ENCODE measurements at places on chromosomes 16 and 17.

DNA sequence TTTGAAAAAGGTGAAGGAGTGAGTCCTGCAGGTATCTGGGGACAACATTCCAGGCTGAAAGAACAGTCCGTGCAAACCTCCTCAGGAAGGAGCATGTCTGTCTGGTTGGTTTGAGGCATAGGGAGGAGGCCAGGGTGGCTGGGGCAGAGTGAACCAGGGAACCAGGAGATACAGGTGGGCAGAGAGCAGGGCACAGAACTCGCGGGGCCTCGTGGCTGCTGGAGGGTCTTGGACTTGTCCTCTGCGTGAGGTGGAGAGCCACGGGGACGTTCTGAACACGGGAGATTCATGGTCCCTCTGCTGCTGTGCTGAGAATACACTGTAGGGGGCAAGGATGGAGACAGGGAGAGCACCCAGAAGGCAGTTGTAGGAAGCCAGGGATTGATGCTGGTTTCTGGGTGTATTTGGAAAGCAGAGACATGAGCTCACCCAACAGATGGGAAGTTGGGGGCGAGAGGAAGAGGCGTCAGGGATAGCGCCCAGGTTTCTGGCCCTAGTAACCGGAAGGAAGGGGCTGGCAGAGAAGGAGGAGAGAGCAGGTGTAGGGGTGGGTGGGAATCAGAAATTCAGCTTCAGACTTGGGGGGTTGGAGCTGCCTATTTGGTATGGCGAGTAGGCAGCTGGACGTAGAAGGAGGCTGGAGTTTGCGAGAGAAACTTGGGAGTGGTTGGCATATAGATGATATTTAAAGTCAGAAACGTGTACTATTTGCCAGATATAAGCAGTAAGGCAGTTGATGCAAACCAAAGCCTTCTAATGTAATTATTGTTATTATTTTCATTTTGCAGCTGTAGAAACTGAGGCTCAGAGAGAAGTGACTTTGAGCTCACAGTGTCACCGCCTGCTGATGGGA is at the start of gene CCL17:
CCL17 (plus strand) TSS at position 803 of the 853 bp plus-strand sequence. CDS start 9,166 bp downstream, outside the sequence.
- DNase-seq: no peak

DNA sequence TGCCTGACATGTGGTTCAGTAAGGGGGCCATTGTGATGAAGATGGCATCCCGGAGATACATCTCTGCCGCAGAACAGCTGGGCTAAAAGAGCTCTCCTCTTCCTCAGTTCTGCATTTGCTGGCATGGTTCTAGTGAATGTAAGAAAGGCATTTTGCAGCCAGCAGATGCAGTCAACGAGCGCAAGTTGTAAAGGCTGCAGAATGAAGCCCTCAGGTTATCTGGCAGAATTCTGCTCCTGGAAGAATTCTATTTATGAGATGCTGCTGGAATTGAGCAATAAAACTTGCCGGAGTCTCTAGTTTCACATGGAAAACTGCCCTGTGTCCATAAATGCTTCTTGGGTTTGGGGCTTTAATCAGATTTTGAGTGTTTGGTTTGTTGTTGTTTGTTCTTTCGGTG is 176.8 kb upstream of the HSBP1 start:
- DNase-seq: no peak

DNA sequence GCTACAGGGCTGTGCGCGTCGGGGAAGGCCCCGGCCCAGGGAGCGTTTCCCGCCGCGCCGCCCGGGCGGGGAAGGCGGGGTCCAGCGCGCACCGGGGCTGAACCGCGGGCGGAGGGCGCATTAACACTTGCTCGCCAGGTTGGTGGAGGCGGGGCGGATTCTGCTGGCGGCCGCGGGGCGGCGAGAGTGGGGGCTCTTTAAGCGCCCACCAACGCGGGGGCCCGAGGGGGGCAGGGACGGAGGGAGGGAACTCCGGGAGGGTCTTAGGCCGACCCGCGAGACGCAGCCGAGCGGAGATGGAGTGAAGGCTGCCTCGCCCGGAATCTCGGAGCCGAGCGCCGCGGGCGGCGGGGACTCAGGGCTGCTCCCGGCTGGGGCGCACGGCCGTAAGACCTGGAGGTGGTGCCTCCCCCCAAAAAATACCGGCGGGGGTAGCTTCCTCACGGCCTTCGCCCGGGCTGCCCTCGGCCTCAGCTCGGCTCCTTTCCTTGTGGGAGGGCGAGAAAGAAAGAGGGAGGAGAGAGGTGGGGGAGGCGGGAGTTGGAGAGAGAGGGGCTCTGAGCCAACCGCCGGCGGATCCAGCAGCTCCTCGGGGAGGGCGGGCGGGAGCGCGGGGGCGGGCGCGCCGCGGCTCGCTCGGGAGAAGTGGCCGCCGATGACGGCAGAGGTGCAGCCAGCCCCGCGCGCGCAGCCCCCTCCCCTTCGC is 415 bp upstream of the FOXF1 start:
- DNase-seq: no peak

DNA sequence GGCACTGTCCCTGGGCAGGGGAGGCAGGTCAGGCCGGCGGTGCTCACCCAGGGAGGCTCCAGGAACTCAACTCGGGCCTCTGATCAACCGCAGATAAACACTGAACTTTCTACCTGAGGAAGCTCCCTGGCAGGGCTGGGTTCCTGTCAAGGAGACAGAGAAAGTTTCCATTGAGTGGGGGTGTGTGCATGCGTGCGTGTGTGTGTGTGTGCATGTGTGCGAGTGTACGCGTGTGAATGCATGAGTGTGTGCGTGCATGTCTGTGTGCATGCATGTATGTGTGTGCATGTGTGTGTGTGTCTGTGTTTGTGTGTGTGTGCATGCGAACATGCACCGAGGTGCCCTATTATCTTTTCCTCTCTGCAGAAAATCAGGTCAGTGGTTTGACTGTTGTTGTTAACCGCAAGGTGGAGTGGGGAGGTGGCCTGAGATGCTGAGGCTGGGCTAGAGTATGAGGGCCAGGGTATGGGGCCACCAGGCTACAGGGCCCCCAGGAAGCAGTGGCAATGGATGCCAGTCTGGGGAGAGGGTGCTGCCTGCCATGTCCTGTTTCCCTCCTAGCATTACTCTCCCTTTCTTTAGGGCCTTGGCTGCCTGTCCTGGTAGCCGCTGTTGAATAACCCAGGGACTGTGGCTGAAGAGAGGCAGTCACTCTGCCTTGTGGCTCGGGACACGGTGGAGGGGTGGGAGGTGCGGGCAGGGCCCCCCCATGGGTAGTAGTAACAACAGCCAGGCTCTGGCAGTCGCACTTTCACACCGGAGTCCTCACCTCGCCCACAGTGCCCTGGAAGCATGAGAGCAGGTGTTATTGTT is 24.0 kb downstream of the CCR7 start:
- no peak for DNase-seq

DNA sequence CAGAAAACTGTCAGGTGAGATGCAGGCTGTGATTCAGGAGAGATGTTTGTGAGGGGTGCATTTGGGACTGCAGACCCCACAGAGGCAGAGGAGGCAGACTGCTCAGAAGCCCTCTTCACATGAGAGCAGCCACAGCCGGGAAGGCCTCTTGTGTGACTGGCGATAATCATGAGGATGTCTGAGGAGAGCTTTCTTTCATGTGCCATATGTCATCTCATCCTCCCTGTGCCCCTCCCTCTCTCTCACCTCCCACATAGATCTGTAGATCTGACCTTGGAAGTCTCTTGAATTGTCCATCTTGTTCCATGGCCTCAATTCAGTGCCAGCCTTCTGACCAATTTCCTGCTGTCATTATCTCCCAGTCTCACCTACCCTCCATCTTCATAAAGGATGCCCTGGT is 50.5 kb downstream of the EPN2 start:
- no peak for DNase-seq

GRCh38 chr16:49856672-49857330 is 889 bp upstream of the ZNF423 start:
- DNase-seq: no peak

DNA sequence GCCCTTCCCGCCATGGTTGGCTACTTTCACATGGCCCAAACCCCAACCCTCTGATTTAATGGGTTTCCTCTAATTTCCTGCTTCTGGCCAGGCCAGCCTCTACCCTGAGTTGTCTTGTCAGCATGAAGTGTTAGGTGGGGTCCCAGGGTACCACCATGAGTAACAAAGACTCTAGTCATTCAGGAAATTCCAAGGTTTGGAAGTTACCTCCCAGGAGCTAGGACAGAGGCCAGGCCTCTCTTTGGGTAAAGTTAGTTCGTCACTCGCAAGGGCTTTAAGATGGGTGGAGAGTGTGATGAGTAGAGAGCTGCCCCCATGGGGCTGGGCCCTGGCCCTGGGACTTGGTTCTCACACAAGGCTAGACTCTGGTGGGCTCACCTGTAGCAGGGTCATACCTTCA is 54.6 kb downstream of the PLD6 start:
- no peak for DNase-seq

DNA sequence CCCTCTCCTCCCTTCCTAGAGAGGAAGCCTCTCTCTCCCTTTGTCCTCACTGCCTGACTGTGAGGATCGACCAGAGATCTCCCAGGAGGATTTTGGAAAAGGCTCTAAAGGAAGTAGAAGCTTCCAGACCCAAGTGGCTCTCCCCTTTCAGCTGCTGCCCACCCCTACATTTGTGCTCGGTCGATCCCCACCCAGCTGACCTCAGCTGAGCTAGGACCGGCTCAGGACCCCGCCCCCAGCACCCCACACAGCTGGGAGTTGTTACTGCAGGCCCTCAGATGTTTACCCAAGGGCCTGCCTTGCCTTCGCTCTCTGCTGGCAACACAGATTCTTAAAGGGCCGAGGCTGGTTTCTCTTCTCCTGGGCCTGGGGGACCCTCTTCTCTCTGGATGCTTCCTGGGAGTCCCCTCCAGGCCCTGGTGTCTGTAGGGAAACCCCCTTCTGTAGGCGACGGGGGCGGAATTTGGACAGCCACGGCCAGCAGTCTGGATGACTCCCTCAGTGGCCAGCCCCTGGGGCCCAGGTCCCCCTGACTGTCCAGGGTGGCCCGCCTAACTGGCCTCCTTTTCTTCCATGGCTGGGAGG is 26.9 kb upstream of the TIMP2 start:
- no peak for DNase-seq

DNA sequence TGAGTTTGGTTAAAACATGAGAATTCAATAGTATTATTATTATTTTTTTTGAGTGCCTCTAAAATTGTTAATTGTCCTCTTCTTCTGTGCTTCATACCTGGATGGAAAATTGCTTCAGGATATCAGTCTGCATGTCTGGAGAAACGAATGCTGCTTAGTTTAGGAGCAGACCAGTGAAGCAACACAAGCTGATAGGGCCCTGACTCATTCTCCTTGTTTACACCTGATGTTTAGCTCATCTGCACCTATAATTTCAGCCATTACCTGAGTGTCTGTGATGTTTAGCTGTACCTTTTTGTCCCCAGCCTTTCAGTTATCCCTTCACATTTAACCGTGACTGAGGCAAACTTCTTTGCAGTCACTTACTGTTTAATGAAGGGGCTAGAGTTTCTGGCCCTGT is 14.8 kb downstream of the SNTB2 start:
- no peak for DNase-seq

DNA sequence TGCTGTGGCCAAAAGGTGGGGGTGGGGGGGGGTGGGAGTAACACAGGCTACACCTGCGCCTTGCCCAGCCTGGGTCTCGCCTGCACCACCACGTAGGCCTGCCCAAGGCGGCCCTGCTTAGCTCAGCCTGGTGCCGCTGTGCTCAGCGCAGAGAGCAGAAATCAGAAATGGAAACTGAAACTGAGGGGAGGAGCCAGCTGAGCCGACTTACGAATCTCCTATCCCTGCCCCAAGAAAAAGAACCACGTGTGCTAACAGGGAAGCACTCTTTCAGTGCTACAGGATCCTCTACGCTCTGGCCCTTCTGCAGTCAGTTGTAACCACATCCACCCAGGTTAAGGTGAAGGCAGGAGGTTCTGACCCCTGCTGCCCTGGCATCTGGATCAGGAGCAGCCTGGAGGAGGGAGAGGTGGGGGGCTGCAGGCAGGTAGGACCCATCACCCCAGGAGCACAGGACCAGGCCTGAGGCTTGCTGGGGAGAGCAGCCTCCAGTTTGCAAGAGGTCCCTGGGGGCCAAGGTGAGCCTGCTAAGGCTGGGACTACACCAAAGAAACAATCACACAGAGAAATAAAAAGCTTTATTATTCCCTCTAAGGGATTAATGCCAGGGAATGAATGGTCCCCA is at the start of gene DHX58:
DHX58 (minus strand) TSS at position 163 of the 625 bp plus-strand sequence. CDS start 822 bp downstream, outside the sequence.
- DNase-seq: peak; percentile 76

DNA sequence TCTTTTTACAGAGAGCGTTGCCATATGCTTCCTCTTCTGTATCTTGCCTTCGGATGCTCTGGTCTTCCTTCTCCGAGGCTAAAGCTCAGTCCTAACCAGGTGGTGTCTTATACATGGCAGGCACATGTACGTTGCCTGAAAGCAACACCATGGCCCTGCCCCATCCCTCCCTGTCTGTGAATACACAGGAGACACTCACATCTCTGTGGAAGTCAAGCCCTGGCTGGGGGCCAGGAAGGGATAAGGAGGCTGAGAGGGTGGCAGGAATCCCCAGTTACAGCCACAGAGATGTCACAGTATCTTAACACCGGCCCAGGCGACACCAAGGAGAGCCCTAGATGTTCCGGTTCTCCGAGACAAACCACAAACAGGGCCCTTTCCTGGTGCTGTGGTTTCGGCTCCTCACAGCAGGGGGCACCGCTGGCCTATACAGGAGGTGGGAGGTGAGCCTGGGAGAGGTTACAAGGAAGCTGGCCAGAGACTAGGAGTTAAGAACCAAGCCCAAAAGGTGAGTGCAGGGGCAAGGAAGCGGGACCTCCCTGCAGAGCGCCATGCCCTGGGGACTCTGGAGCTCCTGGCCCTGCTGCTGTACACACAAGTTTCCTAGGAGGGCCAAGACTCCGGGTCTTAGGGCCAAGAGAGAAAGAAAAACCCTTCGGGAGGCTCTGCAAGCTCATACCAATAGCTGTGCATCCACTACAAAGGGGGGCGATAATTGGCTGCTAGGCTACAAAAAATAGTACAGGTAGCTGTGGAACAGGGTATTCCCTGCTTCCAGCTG is 41.7 kb downstream of the SRL start:
- peak; percentile 52 for DNase-seq

DNA sequence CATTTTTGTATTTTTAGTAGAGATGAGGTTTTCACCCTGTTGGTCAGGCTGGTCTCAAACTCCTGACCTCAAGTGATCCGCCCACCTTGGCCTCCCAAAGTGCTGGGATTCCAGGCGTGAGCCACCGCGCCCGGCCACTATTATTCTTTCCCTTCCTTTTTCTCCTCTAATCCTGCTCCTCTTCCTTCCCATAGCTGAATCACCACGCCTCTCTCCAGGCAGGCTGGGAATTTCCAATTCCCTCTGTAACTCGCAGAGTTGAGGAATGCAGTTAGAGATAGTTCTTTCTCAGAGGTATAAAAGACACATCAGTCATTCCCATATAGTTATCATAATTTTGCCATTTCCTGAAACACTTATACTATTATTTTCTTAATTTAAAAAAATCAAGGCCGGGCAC is 11.2 kb downstream of the METTL16 start:
- no peak for DNase-seq
